ENCODE measurements at places on chromosomes 6 and 20.

GRCh38 chr6:2186516-2186915 lies 58.9 kb downstream of the GMDS start:
- DNase-seq: no peak

DNA sequence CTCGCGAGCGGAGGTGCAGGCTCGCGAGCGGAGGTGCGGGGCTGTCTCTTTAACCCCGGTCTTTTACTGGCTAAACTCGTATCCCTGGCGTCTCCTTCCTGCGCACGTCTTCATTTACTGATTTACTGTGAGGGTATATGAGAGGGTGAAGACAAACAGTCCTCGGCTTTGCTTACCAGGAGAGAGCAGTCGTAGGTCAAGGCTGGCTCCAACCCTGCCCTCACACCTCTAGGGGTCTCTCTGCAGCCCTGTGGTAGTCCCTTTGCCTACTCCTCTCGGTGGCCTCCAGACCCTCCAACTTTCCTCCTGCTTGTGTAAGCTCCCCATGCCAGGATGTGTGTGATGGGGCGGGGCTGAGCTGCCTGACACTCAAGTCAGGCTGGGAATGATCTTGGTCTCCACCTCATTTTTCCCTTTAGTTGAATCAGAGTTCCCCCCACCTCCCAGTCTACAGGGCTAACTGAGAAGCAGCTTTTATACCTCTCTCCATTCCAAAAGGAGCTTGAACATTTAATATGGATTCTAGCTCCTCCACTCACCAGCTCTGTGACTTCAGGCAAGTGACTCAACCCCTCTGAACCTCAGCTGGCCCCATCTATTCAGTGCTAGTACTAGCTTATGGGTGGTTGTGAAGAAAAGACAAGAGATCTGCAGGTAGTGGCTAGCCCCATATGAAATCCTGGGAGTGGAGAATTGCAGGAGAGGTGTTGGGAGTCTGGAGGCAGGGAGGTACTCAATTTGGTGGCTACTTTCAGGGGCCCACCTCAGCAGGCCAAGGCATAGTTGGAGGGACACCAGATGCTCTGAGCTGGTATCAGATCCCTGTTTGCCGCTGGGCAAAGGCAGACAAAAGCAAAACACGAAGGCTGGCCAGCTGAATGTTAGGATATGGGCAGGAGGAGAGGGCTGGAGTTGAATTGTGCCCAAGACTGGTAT lies 902 bp downstream of the SLC29A1 start:
- DNase-seq: peak; percentile 84

DNA sequence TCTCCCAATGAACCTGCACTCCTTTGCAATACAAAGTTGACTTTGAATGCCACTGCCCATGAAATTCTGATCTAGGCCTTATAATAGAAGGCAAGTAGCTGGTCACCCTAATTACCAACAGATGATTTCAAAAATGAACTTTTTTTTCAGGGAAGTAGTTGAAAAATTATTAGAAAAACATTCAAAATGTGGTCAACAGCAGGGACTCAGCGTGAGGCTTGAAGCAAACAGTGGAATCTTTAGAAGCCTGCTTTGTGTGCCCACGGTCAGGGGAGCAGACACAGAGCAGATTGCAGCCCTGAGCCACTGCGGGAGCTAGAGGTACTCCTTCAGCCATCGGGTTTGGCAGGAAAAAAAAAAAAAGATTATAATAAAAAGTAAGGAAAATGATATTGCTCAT lies 87.1 kb upstream of the HEY2 start:
- DNase-seq: peak; percentile 35

GRCh38 chr6:46688117-46688965 lies 656 bp downstream of the TDRD6 start:
- no peak for DNase-seq

DNA sequence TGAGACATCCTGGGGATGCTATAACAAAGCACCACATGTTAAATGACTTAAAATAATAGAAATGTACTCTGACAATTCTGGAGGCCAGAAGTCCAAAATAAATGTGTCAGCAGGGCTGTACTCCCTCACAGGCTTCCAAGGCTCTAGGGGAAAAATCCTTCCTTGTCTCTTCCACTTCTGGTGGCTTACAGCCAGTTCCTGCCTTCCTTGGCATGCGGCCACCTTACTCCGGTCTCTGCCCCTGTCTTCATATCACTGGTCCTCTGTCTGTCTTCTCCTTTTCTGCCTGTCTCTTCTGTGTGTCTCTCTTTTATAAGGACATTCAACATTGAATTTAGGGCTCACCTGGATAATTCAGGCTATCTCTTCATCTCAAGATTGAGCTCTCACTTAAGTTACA lies 155.3 kb upstream of the SYNCRIP start:
- no peak for DNase-seq

DNA sequence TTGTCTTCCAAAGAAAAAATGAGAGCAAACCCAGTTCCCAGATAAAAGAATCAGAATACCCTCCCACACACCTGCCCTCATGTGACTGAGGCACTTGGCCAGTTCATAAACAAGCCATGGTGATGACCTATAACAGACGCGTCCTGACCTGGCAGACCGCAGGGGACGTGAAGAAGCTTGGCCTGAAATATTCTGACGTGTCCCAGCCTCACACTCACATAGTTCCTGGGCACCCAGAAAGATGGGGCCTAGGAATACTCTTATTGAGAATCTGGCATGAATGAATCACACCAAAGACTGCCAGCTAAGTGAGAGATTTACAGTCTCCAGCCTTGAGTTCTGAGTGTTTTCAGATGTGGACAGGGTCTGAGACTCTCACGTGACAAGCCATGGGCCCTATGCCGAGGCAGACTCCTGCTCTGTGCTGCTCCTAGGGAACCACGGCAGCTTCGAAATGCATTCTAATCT lies 17.2 kb upstream of the MAP3K4 start:
- no peak for DNase-seq

DNA sequence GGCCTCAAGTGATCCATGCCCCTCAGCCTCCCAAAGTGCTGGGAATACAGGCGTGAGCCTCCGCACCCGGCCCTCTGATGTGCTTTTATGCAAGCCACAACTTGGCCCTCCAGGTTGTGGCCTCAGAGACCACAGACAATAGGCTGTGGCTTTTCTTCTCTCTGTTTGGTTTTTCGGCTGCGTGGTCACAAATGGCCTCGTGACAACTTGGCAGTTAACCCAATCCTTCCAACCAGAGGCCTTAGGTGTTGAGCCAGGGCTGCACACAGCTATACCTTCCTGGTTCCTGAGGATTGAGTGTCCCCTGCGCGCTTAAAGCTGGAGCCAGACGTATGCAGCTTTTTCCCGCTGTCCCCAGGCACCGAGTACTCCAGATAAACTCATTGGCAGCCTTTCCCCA lies 6.3 kb upstream of the TGM3 start:
- no peak for DNase-seq

DNA sequence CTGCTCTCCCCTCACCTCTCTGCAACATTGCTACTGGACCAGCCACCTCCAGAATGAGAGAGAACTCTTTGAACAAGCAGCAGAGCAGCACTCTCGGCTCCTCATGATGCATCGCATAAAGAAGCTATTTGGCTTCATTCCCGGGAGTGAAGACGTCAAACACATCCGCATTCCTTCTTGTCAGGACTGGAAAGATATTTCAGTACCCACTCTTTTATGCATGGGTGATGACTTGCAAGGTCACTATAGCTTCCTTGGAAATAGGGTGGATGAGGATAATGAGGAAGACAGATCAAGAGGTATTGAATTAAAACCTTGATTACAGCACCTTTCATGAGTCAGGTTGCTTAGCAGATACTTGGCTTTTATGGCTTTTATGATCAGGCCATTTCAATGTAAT lies 4.3 kb downstream of the CALHM4 start:
- no peak for DNase-seq

- DNase-seq: no peak
These were observed 30.5 kb downstream of the CNR1 start for GRCh38 chr6:88135578-88136114.

- no peak for DNase-seq
These were observed 14.1 kb downstream of the FKBP5 start for GRCh38 chr6:35674594-35674993.

DNA sequence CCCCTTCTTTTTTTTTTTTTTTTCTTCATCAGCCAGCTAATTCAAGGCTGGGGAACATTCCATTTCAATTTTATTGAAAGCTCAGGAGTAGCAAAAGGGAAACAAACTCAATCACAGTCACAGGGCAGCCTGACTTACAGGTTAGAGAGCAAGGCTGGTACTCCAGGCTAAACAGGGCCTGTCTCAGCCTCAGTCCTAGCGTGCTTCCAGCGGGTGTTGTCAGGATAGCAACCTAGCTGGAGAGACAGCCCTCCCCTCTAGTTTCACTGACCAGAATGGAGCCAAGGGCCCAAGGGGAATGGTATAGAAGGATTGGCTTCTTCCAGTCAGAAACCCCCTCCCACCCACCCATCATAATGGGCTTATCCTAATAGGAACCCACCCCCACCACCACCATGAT lies 132.9 kb downstream of the PXDC1 start:
- DNase-seq: no peak

DNA sequence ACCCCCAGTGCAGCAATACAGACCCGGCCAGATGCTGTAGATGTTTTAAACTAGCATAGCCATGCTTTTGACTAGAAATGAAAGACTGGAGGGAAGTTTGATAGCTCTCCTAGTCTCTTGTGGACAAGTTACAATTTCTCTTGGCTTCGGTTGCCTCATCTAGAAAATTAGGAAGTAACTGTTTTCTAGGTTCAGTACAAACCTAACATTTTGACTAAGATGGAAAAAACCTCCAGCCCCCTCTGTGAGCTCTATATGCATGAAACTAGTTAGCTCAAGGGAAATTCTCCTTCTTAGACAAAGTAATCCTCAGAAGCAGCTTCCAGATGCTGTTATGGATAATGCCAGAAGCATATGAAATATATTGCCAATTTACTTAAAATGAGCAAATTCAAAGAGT lies 86.6 kb downstream of the RNF144B start:
- DNase-seq: no peak

DNA sequence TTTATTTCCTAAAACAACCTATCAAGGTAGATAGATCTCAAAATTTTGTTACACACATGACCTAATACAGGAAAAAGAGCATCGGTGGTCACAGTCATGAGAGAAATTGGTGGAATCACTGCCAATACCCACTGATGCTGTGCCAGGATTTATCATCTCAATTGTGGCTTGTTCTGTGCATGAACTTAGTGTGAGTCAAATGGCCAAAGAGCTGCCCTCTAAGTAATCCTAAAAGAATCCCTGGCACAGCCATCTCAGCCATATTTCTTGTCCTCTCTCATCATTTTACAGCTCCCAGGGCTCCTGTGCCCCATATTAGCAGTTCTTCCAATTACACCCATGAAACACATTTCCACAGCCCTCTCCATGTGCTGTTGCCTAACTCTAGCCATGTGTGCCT lies 6.1 kb downstream of the GSTA5 start:
- no peak for DNase-seq

- no peak for DNase-seq
These were observed 5.5 kb downstream of the PTGIS start for GRCh38 chr20:49562311-49563014.

GRCh38 chr6:24667378-24667803 lies 514 bp downstream of the ACOT13 start:
- peak; percentile 24 for DNase-seq

DNA sequence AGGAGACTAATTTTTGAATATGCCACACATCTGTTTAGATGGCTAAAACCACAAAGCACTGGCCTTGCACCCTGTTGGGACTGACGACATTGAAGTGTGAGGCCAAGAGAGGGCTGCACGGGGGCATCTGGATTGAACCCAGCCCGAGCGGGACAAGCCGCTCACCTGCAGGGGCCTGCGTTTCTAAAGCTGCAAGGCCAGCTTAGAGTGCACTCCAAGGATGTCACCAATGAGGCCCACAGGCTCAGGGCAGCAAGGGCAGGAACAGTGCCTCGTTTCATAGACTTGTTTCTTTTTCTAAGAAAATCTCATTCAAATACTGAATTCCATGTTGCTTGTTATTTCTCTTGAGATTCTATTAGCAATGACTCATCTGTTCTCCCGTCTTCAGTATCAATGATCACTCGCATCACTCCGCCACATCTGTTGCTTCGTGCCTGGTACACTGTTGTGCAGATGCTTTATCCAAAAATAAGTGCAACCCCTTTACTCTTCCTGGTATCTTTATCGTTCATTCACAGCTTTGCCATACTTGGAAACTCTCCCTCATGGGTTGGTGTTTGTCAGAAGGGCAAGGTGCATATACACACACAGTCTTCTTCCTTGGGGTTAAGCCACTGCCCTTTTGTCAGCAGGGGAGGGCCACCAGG lies 120.1 kb downstream of the IRF4 start:
- no peak for DNase-seq

DNA sequence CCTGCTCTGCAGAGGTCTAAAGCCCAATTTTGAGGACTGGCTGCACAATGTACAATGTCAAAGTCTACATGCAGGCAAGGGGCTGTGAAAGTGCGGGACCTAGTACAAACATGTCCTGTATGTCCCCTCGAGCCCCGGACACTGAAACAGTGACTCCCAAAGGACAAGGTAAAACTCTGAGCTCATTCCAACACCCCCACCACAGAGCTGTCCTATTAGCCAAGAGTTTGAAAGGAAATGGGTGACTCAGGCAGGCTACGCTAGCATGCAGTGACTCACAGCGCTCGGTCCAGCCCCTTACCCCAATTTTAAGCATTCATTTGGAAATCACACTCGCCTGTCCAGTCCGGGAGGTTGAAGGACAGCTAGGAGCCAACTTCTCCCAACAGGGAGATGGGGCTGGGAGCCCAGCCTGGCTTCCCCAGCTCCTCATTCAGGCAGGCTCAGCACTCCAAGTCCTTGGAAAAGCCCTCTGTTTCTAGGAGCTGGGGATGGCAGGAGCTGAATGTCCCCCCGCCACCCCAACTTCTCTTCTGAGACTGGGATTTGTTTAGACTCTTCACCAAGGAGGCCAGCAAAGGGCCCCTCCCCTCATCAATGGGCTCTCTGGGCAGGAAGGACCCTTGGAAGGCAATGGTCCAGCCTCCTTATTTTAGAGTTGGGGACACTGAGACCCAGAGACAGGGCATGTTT lies 3.9 kb downstream of the SDC4 start:
- DNase-seq: no peak

DNA sequence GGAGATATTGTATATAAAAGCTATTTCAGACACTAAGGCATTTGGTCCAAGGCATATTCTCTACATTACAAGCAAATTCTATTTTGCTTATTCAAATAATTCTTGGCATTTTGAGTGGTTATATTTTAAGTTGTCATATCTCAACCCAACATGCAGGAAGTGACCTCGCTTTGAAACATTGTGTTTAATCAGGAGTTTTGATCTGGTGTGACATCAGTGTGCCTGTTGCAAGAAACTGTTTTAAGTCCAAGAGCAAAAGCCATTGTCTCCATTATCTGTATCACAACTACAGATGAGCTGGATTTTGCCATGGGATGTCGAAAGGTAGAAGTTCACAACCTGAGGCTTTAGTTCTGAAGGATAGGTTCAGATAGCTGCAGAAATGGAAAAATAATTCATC lies 509.9 kb upstream of the ID4 start:
- peak; percentile 4 for DNase-seq

- DNase-seq: no peak
These were observed 551.7 kb upstream of the GJE1 start for GRCh38 chr6:141580988-141581552.

DNA sequence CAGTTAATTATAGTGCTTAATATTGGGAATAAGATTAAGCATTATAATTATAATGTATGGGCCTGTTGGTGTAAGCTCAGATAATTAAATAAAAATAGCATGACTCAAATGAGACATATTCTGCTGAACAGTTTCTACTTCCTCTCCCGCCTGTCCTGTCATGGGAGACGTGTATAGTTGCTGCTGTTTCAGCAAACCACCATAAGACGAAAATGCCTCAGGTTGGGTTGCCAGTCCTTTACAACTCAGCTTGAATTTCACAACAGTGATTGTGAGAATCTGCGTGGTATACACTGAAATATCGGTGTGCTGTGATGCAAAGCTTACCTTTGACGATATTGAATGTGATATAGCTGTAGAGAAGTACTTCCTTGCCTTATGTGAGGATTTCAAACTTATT lies 99.5 kb downstream of the POPDC3 start:
- DNase-seq: no peak
